ENCODE measurements at places on chromosomes 2 and 18. TPM values are rescaled to one million over a fixed set of nuclear protein-coding genes. Genes with fewer than 3 reads are reported as not detected.

Gene CD8B
- polyA plus RNA-seq = not detected

DNA sequence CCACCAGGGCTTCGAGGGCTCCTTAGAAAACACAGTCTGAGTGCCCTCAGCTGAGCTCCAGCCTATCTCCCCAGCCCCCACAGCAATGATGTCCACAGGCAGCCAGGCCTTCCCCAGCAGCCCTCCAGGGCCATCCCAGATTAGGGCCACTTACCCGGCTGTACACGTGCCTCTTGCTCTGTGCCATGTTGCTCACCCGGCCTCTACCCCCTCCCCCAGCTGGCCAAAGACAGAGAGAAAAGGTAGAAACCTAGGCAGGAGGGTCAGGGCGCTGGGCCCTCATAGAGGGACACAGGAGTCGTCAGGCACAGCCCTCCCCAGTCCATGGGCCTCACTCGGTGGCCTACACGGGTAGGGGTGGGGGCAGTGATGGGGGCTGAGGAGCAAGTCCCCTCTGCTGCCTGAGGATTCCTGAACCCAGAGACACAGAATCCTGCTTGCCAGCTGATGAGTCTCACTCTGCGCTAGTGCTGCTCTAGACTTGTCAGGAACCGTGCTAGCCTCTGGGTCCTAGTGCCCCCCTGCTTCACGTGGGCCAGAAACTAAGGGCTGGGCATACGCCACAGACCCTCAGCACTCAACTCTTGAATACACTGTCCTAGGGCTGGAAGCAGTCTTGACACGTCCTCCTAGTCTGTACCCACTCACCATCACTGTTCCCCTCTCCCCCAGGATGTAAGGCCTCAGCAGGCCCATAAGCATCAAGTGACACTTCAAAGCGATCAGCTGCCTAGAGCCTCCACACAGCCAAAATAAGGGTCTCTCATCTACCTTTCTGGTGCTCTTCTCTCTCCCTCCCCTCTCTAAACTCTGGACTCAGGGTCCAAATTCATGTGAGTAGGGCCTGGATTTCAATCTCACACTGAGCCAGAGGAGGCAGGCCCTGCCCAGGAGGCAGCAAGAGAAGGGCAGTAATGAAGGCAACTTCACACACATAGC, at the start of gene DCTN1:
TSS of gene DCTN1 (minus strand) at position 461 of the 939 bp plus-strand sequence. CDS start at position 187, 274 bp downstream.
- DNase-seq = no peak

Gene GLI2
- polyA plus RNA-seq = 0.37 TPM

GRCh38 chr2:110979471-110980338, 141.0 kb upstream of the BCL2L11 start:
- no peak for DNase-seq

DNA sequence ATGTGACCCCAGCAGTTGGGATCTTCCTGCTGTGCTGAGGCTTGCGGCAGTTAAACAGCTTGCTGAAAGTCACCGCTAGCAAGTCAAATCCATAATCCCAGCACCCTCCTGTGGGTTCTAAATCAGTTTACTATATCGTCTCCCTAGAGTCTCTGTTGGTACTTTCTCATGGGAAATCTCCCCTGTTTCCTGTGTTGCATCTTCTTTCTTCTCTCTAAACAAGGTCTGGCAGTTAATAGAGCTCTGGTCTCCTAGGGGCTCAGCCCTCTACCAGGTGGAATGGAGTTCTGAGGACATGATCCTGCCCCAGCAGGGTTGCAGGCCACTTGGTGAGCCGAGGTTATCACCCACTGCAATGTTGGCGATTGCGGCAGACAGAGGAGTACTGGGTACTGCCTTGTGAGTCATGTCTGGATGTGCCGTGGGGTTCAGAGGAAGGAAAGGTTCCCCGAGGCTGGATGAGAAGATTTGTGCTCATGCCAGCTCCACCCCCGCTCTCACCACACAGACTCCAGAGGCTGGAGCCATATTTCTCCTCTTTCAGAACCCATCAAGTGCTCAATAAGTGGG, 59.4 kb upstream of the SIX2 start:
- no peak for DNase-seq

DNA sequence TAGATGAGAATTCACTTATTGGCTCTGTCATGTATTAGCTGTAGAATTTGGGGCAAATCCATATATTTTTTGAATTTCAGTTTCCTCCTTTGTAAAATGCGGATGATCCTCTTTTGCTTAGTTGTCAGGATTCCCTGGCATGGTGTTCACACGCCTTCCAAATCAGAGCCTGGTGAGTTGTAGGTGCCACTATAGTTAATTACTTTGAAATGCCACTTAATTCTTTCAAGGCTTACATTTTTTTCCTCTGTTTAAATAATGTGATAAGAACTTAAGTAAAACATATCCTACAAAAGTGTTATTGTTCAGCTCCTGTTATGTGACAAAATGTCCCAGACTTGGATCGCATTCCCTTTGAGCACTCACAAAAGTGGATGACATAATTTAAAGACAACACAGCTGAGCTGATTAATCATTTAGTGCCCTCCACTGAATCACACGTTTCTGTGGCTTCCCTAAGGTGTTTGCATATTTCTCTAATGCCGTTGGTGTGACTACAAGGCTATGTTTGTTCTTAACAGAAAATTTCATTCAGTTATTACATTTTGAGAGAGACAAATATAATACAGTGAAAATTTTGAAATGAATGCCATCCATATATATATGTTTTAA, 471.2 kb upstream of the CHST9 start:
- no peak for DNase-seq

Gene MAP3K19
- not detected for polyA plus RNA-seq

DNA sequence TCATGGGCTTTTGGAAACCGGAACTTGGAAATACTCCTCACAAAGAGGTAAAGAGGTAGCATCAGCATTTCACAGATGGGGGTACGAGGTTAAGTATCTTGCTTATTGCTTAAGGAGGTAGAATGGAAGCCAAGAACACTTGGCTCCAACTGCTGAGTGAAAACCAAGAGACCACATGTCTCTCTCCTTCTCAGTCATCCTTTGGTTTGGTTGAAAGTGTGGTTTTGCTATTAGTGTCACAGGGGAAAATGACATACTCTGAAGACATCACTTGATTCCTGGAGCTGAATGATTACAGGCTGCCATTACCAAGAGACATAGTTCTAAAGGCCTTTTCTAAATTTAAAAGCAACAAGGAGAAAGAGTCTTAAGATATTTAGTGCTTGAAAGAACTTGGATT, 41.5 kb downstream of the ANTXR1 start:
- no peak for DNase-seq

- DNase-seq = no peak
Observed at GRCh38 chr2:142127248-142127647, 3.6 kb downstream of the LRP1B start.

GRCh38 chr2:96954011-96954846, 32.2 kb downstream of the FAM178B start:
- no peak for DNase-seq

Gene CHRNG
- polyA plus RNA-seq = not detected

GRCh38 chr2:8539743-8540551, 141.9 kb upstream of the ID2 start:
- peak; percentile 44 for DNase-seq

GRCh38 chr18:75048776-75049454, 160.0 kb downstream of the PTGR3 start:
- no peak for DNase-seq

Gene PDCD1
- 7.1 TPM for polyA plus RNA-seq

DNA sequence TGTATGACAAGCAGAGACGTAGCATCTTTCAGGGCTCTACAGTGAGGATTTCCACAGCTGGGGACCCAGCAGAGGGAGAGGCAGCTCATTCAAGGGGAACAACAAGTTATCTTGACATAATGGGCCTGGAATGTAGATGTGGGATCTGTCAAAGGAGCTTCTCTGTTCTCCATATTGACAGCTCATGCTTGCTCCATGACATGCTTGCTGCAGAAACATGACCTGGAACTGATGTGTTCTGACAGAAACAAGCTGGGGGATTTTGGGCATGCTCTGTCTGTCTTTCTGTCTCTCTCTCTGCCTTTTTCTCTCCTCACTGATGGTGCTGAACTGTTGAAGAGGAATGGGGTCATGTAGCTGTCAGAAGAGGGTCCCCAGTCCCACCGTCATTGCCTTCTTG, 79.6 kb downstream of the MMADHC start:
- no peak for DNase-seq

Gene AP1S3
- polyA plus RNA-seq = 0.37 TPM

- peak; percentile 27 for DNase-seq
Observed at GRCh38 chr2:62194558-62195420, 1.1 kb upstream of the B3GNT2 start.

GRCh38 chr2:13779996-13780395, 852.5 kb upstream of the LRATD1 start:
- no peak for DNase-seq

Gene IL18R1
- 3.5 TPM for polyA plus RNA-seq

GRCh38 chr2:78029392-78029995, 507.3 kb upstream of the LRRTM4 start:
- no peak for DNase-seq

Gene PROKR1
- polyA plus RNA-seq = not detected

Gene SP9
- polyA plus RNA-seq = not detected

Gene GALNT5
- 0.06 TPM for polyA plus RNA-seq

DNA sequence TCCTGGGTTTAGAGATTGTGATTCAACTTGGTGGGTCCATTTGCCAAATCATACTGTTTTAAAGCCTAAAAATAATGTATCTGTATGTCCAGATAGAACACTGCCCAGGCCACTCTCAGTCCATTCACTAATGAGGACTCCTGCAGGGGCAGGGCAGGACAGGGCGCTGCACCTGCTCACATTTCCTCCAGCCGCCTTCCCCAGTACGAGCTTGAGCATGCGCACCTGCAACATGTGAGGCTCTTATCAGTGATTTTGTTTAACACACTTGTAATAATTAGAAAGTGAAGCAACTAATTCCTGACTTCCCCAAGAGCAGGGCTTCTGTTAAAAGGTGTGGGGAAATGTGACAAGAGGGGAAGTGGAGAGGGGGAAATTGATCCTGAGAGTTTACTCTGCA, 89.7 kb downstream of the AFF3 start:
- DNase-seq = no peak

DNA sequence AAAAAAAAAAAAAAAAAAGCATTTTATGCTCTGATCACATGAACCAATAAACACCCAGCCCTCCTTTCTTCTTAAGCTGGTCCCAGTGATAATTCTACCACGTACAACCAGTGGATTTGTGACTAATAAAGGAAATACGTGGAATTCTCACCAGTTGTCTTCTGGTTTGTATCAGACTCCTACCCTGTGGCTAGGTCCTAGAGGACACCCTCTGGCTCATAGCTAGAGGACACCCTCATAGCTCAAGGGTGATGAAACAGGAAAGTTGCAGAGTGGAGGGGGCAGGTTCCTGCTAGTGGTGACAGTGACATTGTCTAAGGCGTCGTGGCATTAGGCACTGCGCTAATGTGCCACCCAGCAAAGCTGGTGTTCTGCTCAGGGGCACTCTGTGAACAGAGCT, 167.8 kb downstream of the BCL11A start:
- DNase-seq = no peak

Gene MARCHF4
- not detected for polyA plus RNA-seq

DNA sequence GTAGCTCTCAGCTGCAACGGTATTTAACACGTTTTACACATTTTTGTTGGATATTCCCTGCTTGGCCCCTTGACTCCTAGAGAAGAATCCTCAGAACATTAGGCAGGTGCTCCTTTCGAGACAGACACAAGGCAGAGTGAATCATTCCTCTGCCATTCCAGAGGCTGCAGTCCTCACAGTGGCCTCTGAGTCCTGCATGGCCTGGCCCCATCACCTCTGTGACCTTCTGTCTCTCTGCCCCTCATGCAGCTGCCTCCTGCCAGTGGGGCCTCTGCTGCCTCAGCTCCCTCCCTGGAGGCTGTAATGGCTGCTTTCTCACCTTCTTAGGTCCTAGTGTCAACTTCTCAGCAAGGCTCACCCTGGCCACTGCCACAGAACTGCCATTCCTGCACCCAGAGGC, 101.3 kb downstream of the PTPRM start:
- no peak for DNase-seq

GRCh38 chr2:197710424-197711042, 5.4 kb downstream of the MARS2 start:
- no peak for DNase-seq

DNA sequence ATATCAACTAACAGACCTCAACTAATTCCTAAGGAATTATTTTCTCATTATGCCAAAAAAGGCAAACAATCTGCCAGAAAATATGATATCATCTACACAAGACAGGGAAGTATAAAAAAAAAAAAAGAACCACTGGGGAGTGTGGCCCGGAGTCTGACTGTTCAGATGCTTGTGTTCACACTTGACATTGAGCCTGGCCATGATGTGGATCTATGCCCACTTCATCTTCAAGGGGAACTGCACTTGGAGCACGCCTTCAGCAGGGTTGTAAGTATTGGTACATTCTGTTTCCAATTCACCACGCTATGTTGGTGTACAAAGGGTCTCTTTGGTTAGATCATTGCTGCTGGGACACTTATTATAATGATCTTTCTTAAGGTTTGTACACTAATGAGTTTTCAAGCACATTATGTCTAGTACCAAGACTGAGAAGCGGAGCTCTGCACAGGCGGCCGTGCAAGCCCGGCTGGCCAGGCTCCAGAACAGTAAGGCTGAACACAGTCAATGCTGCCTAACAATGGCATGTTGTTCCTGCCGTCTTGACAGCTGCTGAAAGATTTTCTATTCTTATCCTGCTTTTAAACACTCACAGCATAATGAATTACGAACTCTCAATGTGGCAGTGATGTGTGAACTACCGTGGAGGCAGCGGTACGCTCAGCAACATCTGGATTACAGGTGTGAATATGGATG, 788.4 kb upstream of the SOX11 start:
- DNase-seq = peak; percentile 31

Gene NT5DC4
- not detected for polyA plus RNA-seq

Gene RNF152
- polyA plus RNA-seq = 1.7 TPM

Gene RNMT
- polyA plus RNA-seq = 12.4 TPM

DNA sequence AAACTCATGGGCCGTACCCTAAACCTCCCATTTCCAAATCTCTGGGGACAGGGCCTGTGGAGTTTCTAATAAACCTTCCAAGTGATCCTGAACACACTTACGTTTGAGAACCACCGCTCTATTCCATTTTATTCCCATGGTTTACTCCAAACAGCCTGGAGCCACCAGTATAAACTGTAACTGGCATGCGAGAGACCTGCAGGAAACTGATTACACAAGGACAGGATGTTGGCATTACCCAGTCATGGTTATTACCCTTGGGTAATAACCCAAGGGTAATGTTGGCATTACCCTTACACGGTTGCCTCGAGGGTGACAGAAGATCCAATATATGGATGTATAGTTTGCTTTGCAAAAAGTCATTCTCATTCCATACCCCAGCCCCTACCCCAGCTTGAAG, 37.0 kb upstream of the YPEL5 start:
- DNase-seq = no peak

Gene BCL11A
- 3.2 TPM for polyA plus RNA-seq

Data from heart right ventricle (tissue), 16 donors.